ENCODE measurements at places on chromosomes 12 and 14.

DNA sequence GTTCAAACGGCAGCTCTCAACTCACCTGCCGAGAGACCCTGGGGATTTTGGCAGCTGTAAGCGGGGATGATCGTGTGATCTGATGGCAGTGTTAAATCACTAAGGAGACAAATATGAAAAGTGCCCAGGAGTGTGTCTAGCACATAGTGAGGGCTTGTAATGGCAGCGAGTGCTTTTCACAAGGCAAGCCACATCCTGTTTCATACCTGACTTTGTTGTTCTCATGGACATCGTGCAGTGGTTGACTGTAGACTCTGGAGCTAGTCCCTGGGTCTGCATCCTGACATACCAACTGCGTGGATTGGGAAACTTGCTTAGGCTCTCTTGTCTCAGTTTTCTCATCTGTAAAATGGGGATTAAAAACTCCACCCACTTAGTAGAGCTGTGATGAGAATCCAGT is 148.5 kb downstream of the VRK1 start:
- no peak for DNase-seq

DNA sequence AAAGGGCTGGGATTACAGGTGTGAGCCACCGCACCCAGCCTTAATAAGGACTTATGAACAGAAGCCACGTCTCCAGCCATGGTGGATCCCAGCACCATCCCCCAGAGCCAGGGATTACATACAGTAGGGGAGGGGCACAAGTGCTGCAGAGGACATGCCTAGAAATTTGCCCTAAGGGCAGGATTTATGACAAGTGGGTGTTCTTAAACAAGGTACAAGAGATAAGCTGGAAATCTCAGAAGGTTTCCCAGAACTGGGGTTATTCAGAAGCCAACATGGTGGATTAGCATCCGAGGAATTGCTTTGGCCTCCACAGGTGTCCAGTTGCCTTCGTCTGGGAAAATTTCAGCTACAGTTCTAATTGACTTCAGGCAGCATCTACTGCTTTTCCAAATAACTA is 114.4 kb upstream of the EGLN3 start:
- no peak for DNase-seq

DNA sequence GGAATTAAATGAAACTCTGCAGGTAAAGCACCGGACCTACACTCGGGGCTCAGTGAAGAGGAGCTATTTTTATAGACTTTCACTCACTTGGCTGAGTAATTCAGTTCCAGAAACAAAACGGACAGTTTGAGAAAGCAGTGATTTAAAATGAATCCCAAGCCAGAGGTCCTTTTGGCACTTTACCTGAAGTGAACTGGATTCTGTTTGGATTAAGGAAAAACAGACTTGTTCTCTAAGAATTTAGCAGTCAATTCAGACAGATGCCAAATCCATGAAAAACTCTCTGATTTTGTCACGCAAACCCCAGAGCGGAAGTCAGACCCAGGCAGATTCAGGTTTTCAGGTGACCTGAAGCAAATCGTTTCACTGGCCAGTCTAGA is 4.9 kb upstream of the VASH1 start:
- DNase-seq, result no peak

- DNase-seq, result no peak
These were observed 921 bp downstream of the DEPDC4 start for GRCh38 chr12:100265732-100266584.

DNA sequence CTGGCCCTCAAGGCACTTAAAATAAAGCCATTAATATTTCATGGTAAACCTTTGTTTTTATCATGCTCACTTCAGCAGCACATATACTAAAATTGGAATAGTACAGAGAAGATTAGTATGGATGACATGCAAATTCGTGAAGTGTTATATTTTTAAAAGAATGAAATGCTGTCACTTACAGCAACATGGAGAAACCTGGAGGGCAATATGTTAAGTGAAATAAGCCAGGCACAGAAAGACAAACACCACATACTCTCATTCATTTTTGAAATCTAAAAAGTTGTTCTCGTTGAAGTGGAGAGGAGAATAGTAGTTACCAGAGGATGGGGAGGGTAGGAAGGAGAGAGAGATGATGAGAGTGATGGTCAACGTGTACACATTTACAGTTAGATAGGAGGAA is 45.4 kb upstream of the ATP2B1 start:
- DNase-seq, result no peak

DNA sequence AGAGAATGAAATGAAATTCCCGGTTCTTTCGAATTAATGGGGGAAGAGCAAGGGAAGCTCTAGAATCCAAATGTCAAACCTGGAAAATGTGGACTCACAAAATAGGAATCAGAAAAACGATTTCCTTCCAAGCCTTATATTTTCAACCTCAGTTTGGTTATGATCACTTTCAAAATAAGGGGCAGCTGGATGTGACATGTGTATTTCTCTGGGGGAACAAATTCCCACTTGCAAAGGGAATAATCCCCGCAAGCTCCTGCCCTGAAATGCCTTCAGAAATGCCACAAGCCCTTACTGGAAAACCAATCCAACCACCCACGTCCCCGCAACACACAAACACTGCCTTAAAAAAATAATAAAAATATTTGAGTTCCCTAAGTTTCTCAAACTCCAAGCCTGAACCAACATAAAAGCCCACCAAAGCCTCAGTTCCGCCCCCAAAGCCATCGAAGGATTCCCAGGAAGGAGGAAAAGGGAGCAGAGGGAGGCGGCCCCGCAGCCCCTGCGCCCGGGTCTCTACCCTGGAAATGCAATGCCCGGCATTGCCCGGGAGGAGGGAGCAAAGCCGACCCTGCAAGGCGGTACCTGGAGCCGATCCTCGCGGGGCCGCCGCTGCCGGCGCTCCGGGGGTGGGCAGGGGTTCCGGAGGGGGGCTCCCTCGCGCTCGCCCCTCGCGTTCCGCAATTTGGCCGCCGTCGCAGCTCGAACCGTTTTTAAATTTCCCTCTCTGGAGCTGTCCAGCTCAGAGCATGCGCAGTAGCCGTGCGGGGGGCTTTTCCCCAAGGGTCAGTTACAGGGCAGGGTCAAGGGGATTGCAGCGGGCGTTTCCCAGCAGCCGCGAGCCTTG is at the start of gene FOXN4:
Gene FOXN4 (minus strand): TSS at position 751 of the 847 bp plus-strand sequence. CDS start 963 bp downstream, outside the sequence.
- no peak for DNase-seq

DNA sequence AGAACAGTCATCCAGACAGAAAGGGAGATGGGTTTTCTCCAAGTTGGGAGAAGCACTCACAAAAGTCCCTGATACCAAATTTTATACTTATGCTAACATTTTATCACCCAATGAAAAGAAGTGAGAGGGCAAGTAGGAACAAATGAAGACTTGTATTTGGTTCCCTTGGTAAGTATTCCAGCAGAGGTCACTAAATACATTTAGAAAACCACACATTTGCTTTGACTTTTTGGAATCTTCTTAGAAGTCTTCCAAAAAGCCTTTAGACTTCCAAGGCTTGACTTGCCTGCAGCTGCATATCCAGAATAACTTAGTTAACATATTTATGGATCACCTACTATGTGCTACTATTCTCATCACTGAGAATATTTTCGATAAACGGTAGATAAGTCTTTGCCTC is 3.1 kb upstream of the GYS2 start:
- DNase-seq, result no peak

DNA sequence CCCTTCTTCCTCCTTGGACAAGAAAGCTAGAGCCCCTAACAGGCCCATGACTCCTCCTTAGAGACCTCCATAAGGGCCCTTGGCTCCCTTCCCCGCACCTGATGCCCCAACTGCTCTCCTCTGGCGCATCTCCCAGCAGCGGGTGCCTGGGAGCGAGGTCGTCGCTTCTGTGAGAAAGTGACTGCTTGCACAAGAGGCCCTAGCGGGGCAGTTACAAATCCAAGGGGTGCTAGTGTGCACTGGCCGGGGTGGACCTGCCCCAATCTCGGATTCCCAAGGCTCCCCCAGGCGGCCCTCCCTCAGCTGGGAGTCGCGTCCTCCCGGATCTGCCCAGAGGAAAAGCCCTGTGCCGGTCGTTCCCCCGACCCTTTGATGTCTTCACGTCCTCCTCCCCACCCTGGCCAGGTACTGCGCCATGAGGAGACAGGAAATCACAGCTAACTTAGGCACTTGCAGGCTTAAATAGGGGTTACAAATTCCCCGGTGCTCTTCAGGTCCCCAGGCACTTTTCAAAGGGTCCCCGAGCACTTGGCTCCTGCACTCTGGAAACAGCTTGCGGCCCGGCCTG is 2.8 kb downstream of the NKX2-8 start:
- DNase-seq, result no peak

- no peak for DNase-seq
These were observed 45.8 kb upstream of the FGD4 start for GRCh38 chr12:32353540-32353939.

- DNase-seq, result no peak
These were observed 39.1 kb downstream of the FRS2 start for GRCh38 chr12:69509308-69509736.

DNA sequence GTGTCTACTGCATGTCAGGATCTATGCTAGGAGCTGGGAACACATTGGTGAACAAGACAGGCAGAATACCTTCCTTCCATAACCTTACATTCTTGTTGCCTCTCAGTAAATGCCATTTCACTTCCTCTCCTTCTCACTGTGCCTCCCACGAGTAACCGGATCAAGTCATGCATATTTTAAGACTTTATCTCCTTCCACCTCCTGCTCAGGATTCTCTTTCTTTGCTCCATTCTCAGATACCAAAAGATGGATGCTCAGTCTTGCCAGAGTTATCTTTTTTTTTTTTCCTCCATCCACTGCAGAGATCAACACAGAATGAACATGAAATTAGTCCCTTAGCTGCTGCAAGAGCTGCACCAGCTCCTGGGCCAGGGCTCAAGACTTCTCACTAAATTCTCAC is 20.0 kb upstream of the APPL2 start:
- no peak for DNase-seq

GRCh38 chr12:102880783-102881182 is 36.3 kb downstream of the PAH start:
- DNase-seq, result no peak

- no peak for DNase-seq
These were observed 77.5 kb upstream of the CD163 start for GRCh38 chr12:7581046-7581445.

DNA sequence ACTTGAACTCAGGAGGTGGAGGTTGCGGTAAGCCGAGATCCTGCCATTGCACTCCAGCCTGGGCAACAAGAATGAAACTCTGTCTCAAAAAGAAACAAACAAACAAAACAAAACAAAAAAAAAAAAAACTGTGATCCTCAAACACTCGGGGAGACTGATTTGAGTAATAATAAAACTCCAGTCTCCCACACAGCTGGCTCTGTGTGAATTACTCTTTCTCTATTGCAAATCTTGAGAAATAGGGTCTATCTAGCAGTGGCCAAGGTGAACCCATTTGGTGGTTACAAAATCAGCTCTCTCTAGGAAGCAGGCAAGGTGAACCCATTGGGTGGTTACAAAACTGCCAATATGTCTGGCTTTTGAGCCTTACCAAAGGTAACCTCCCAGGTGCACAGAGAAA is 6.0 kb upstream of the ACOT6 start:
- DNase-seq, result no peak

DNA sequence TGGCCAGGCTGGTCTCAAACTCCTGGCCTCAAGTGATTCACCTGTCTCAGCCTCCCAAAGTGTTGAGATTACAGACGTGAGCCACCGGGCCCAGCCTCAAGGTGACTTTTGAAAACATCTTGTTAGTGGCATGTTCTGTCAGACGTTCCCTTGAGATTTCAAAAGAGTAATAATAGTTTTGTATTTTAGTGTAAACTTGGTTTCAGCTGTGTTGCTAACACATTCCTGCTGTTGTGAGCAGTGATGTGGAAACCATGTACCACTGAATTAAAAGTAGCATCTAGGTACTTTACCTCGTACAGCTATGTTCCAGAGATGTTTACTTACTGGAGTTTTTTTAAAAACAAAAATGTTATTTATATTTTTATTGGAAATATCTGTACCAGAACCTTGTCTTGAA is 111.3 kb downstream of the AEBP2 start:
- DNase-seq, result no peak

Measured in activated naive CD4-positive, alpha-beta T cell (primary cell).